Inflammatory macrophage treated with lipopolysaccharide for 1 hour (primary cell): ENCODE measurements at places on chromosomes 5 and 9.

- DNase-seq = no peak
Measured at GRCh38 chr9:127808347-127809001, 5.8 kb downstream of the FPGS start.

DNA sequence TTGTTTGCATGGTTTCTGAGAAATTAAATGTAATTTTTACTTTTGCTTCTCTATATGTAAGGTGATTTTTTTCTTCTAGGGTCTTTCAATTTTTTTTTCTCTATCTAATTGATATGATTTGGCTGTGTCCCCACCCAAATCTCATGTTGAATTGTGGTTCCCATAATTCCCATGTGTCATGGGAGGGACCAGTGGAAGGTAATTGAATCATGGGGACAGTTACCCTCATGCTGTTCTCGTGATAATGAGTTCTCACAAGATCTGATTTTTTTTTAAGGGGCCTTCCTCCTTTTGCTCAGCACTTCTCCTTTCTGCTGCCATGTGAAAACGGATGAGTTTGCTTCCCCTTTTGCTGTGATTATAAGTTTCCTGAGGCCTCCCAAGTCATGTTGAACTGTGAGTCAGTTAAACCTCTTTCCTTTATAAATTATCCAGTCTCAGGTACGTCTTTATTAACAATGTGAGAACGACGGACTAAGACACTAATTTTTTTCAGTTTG lies 150.8 kb downstream of the MTRR start:
- DNase-seq = peak; percentile 25

GRCh38 chr9:109903515-109904138 lies 123.6 kb downstream of the PALM2AKAP2 start:
- peak; percentile 66 for DNase-seq

DNA sequence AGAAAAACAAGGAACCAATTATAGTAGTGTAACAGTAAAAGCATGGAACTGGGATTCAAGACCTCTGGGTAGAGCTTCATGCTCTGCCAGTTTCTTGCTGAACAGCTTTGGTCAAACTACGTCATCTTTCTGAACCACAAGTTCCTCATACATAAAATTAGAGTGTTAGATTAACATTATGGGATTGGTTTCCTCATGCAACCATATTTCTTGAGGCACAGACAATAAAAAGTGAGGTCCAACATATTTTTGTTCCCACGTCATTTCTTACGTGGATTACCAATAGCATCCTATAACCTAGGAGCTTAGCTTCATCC lies 354.8 kb downstream of the TMEM232 start:
- DNase-seq = no peak

- no peak for DNase-seq
Measured at GRCh38 chr9:122031776-122032175, 61.3 kb downstream of the TTLL11 start.
